ENCODE measurements at places on chromosomes 3 and 15. TPM values are rescaled to one million over a fixed set of nuclear protein-coding genes. Genes with fewer than 3 reads are reported as not detected.

The AP2M1 gene
- total RNA-seq = 469 TPM

The DPPA4 gene
- not detected for total RNA-seq

The CHRD gene
- 1.7 TPM for total RNA-seq

The HDDC3 gene
- 9.5 TPM for total RNA-seq

The RAD51 gene
- total RNA-seq = 3.5 TPM

The FSD2 gene
- total RNA-seq = not detected

The THBS1 gene
- 8,241 TPM for total RNA-seq

The CPA3 gene
- total RNA-seq = under 0.01 TPM

The SLC15A2 gene
- total RNA-seq = under 0.01 TPM

The CYP1A2 gene
- total RNA-seq = not detected

The MEIS2 gene
- total RNA-seq = 73.0 TPM

The ITIH3 gene
- total RNA-seq = 8.2 TPM

The MAP1A gene
- total RNA-seq = 60.9 TPM

The TBL1XR1 gene
- 107 TPM for total RNA-seq

GRCh38 chr3:57464801-57465200 lies 79.3 kb downstream of the DNAH12 start:
- peak; percentile 4 for DNase-seq

- DNase-seq = no peak
Observed at GRCh38 chr15:58562135-58562534, 130.3 kb downstream of the LIPC start.

DNA sequence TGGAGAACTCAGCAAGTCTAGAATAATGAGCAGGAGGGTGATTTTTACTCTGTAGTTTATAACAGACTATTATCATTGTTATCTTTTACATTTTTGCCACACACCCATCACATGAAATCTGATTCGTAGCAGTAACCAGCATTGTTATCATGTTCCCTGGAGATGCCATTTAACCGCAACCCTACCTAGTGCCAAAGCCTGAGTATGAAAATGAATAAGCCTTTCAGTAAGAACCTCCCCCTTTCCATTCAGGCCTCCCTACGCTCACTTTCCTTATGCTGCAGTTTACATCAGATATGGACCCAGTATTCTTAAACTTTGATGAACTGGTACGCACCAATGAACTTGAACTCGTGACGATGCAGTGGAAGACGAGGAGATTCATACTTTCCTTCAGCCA lies 158.7 kb upstream of the SPRED1 start:
- DNase-seq = no peak

DNA sequence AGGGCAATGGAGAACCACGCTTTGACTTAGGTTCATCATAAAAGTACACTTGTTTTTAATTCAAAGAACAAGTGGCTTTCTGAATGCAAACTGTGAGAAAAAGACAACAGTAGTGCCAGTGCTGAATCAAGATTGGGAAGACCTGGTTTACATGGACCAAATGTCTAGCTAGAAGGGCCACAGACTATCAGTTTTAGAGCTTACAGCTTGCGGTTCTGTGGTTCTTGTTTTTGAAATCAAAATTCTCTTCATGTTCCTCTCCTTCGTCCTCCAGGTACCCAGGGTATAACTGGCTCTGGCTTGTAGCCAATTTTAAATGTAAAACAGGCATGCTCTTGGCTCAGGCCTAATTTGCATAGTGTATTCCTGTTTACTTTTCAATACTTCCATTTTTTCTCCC lies 124.6 kb downstream of the TGFBR2 start:
- DNase-seq = no peak

- DNase-seq = no peak
Observed at GRCh38 chr3:36366308-36366707, 14.0 kb upstream of the STAC start.

DNA sequence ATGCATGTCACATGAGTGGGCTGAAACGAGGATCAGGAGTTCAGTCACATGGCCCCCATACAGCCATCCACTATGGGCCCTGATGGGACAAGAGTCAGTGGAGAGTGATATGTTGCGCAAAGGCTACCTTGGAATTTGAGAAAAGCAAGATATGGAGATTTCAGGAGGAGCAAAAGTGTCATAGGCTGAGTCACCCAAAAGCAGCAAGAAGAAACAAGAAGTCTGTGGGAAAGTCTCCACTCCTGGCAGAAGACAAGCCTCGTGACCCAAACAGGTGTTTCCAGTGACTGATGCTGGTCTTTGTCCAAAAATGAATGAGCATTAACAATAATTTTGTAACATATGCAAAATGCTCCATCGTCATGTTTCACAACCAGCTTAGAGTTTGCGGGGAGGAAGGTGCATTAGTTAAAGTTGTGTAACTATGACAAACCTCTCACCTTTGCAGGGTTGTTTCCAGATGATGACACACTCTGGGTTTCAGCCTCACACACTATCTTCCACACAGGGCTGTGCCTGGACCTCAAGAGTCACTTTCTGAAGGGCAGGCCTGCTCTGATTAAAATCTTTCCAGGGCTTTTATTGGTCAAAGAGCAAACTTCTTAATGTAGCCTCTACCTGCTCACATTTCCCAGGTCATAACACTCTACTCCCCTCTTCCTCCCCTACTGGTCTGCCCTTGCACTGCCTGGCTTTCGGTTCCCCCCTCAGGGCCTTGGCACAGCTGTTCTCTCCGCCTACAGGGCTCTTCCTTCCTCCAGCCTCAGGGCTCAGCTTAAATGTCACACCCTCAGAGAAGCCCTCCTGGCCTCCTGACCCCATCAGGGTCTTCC lies 3.9 kb upstream of the DNASE1L3 start:
- DNase-seq = peak; percentile 30

GRCh38 chr15:69896606-69897005 lies 201.1 kb downstream of the TLE3 start:
- DNase-seq = no peak

- DNase-seq = no peak
Observed at GRCh38 chr3:189375532-189375931, 203.8 kb downstream of the TPRG1 start.

DNA sequence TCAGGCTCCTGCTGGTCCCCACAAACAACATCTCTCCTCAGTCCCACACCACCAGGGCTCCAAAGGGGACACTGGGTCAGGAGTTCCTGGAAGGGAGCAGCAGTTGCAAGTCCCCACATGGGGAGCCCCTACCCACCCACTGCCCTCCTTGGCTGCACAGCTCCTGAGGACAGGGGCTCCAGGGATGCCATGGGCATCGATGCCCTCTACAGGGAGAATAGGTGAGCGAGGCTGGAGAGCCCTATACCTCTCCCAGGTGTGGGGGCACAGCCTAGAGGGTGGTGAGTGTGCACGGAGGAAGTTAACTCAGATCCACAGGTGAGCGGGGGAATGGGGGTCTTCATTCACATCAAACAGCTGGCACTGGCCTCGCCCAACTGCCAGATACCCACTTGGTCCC lies 141.2 kb upstream of the LINGO1 start:
- DNase-seq = no peak

DNA sequence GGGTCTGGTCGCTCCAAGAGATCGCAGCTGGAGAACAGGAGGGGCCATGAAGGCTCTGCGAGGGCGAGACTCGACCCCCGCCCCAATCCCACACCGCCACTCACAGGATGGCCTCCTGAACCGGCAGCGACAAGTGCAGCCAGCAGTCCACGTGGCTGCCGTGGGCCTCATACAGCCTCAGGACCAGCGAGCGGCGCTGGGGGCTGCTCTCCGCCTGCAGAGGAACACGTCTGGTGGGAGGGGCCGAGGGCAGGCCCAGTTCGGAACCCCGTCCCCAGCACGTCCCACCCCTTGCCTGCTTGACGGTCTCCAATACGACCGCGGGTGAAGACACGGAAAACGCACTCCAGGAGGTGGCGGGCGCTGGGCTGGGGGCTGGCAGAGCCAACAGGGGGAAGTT lies 9.2 kb downstream of the NEIL1 start:
- DNase-seq = no peak

DNA sequence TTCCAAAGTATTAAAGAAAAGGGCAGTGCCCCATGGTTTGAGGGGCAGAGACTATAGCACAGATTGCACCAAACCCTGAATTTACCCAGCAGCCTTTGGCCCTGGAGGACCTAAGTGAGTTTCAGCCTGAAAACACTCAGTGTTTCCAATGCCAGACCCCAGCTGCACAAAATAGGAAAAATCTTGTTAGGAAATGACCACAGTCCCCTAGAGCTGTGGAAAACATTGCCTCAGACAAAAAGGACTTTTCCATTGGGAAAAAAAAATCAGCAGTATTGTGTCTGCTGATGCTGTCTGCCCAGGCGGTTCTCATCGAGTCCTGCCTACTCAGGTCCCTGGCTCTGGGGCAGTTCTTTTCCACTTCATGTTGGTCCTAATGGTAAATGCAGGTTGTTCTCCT lies 121.7 kb upstream of the DLG1 start:
- DNase-seq = no peak

GRCh38 chr15:62059816-62060112 lies 483 bp downstream of the VPS13C start:
- DNase-seq = peak; percentile 74

- DNase-seq = peak; percentile 66
Observed at GRCh38 chr3:66138336-66139313, 82.2 kb upstream of the SLC25A26 start.

DNA sequence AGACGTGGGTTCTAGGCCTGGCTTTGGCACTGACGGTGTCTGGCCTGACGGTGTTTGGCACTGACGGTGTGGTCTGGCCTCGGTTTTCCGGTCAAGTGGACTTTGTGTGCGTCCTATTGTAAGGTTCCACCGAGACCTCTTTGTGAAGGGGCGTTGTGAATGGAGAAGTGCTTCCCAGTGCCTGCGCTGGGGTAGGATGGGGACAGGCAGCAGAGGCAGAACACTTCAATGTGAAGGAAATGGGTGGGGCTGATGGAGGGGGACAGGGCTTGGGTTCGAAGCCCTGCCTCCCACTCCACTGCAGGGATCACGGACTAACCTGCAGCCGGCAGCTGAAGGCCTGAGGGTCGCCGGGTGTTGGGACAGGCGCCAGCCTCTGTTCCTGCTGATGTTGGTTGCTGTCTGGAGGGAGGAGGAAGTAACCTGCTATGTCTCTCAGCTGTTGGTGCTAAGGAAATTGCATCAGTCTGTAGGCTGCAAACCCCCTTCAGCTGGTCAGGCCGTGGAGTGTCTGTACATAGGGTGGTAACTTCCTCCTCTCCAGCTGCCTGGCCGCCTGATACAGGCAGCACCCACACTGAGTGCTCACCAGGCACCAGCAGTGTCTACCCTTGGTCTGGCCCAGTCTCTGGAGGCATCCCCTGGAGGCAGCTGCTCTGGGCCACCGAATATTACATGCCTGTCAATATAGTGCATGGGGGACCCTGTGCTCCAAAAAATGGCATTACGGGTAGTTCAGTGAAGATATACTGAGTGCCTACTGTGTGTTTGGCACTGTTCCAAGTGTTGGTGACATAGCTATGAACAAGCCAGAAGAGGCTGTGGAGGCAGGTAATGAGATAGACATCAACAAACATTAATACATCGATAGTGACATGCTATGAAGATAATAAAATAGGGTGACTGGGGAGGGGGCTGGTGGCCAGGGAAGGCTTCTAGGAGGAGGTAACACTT lies 1.1 kb downstream of the TM6SF1 start:
- peak; percentile 75 for DNase-seq

DNA sequence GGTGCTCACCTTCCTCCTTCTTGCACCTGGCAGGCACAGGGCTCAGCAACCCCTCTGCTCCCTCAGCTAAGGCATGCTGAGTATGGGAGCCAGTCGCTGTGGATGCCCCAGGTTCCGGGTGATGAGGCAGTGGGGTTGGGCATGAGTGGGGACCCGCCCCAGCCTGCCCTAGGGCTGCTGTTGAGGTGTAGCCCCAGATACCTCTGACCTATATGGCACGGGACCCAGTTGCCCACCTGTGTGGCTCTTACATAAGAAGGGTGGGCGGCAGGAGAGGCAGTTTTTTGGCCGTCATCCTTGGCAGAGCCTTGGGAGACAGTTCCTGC lies 21.0 kb downstream of the ACSBG1 start:
- DNase-seq = no peak

DNA sequence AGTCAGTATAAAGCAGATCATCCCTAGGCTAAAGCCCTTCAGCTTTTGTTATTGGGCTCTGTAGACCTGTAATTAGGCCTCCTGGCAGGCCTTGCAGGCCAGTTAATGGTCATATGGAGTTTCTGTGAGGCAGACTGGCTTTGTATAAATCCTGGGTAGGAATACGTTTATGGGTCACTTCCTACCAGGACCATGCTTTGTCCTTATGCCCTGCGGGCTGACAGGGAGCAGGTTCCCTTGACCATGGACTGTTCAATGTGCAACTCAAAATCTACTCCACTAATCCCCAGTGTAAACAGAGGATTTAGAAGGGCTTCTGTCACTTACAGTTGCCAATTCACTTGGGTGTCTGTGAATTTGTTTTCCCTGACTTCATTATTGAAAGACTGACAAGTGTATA lies 202.7 kb upstream of the MLF1 start:
- DNase-seq = no peak

- DNase-seq = no peak
Observed at GRCh38 chr15:31296646-31297574, 29.7 kb upstream of the KLF13 start.

- no peak for DNase-seq
Observed at GRCh38 chr3:12737833-12738232, 21.2 kb downstream of the TMEM40 start.

GRCh38 chr15:88790486-88790885 lies 12.8 kb upstream of the ACAN start:
- DNase-seq = no peak

DNA sequence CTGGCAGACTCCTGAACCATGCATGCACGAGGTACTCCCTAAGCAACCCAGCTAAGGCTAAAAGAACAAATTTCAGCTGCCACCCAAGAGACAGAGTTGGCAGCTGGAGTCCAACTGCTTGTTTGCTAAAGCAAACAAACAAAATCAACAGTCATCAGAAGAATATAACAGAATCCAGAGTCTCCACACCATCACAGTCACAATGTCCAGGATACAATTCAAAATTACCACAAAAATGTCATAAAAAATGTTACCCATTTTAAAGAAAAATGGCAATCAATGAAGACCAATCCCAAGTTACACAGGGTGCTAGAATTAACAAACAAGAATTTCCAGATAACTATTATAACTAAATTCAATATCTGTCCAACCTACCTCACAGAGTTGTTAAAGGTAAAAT lies 42.9 kb downstream of the RFTN1 start:
- no peak for DNase-seq

GRCh38 chr15:98900356-98900755 lies 107.2 kb downstream of the PGPEP1L start:
- peak; percentile 94 for DNase-seq

GRCh38 chr3:45333549-45333948 lies 54.8 kb upstream of the LARS2 start:
- DNase-seq = no peak

- DNase-seq = no peak
Observed at GRCh38 chr3:8147711-8148110, 353.9 kb upstream of the LMCD1 start.

DNA sequence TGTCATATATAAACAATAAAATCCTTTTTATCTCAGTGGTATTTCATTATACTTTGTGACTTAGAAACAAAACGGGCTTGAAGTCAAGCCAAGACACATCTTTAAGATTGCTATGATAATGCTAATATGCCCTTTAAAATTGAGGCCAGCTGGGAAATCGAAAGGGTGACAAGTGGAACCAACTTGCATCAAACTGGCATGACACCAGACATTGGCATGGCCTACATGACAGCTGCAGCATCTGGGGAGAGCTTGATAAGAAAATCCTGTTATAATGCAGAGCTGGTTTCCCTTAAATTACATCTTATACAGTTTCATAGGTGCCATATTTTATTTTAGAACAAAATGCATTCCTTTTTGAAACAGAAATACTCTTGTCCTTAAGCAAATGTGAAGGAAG lies 325.2 kb downstream of the ZBBX start:
- DNase-seq = no peak

GRCh38 chr15:50500352-50500751 lies 46.1 kb downstream of the USP50 start:
- DNase-seq = peak; percentile 21
